ENCODE measurements at places on chromosomes 3 and 15.

- peak; percentile 35 for DNase-seq
These were observed 1.5 kb upstream of the ARHGAP31 start for GRCh38 chr3:119292666-119293065.

- DNase-seq: no peak
These were observed 785 bp upstream of the IFT57 start for GRCh38 chr3:108222853-108223565.

GRCh38 chr3:104628185-104628789 lies 738.4 kb upstream of the ALCAM start:
- no peak for DNase-seq

DNA sequence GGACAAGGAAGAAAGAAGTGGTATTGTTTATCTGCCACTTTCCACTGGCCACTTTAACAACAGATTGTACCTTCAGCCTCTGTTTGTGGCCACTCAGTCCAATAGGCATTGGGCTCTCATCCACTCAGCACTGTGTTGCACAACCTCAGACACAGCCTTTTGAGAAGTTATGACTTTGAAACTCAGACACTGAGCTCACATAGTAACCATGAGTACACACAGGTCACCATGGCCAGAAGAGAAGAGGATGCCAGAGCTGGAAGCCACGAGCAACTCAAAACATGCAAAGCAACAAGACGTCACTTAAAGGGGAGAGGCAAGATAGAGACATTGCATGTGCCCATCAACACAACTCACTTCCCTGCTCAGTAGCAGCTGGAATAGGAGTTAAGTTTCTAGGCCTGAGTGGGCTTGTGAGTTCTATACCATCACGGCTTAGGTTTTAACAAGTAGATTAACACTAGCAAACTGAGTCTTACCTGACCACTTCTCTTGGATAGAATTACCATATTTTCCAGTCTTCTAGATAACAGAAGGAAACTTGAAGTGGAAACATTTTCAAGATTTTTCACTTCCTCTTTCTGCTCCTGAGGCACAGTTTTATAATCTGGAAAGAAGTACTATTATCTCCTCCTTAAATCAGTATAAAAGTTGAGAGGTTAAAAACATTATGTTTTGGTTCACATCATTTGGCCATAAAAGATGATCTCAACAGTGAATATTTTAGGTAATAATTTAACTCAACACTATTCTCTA lies 103.5 kb downstream of the IMPG2 start:
- no peak for DNase-seq

DNA sequence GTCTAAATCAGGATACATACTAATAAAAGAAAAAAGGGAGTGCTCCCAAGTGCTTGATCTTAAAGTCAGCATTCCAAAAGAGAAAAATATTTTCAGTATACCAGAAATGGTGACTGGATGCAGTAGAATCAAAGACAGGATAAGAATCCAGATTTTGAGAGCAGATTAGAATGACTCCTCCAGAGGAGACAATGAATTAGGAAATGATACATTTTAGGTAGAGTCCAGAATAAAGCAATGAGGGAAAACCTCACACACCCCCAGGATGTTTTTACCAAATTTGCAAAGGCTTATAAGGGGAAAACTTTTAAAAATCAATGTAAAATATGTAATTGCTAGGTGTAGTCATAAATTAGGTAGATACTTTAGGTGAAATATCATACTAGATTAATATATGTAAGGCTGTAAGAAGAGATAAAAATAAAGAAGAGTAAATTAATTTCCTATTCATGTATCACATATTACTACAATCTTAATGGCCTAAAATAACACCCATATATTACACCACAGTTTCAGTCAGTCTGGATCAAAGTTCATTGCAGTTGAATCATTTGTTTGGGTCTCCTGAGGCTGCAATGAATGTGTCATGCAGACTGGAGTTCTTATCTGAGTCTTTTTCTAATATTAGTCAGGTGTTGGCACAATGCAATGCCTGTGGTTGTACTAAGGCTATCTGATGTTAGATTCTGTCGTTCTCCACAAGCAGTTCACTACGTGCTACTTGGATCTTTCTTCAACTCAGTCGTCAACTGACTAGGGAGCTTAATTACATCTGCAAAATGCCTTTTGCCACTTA lies 547.8 kb upstream of the EPHA6 start:
- DNase-seq: no peak

DNA sequence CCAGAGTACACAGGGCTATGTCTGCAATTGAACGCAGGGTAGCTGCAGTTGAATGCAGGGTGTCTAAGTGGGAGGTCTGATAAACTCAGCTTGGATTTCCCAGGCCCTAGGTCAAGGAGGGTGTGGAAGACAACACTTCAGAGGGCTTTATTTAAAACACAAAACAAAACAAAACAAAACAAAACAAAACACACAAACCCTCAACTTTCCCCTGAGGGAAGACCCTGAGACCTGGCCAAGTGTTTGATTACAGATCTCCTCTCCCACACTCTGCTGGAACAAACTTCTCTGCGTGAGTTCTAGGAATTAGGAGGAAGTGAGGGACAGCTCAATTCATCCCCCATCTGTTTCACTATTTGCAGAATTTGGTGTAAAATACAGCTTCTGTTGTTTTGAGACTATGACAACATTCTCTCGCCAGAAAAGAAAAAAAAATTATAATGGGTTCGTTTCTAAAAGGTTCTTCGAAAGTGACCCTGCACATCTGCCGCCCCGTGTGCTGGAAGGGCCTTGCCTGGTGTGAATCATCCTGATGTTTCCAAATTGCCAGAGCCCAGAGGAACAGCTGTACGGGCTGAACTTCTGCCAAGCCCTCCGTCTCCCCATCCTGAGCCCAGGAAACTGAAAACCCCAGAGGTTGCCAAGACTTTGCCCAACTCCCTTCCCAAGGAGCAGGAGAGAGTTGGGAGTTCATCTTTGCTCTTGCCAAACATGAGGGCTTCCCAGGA lies 73.3 kb upstream of the RAD18 start:
- DNase-seq: no peak

- no peak for DNase-seq
These were observed 12.4 kb upstream of the GREM1 start for GRCh38 chr15:32705446-32705845.

GRCh38 chr3:53583161-53583690 lies 88.8 kb downstream of the CACNA1D start:
- no peak for DNase-seq

GRCh38 chr3:159724627-159725026 lies 264.0 kb upstream of the IL12A start:
- DNase-seq: no peak

- DNase-seq: no peak
These were observed 54.3 kb upstream of the SNRPA1 start for GRCh38 chr15:101349047-101349951.

GRCh38 chr3:4270720-4271119 lies 32.4 kb upstream of the SETMAR start:
- DNase-seq: no peak

- no peak for DNase-seq
These were observed 1026.6 kb downstream of the ROBO1 start for GRCh38 chr3:78741066-78741645.

- DNase-seq: no peak
These were observed 31.0 kb upstream of the DLG1 start for GRCh38 chr3:197329382-197329781.

DNA sequence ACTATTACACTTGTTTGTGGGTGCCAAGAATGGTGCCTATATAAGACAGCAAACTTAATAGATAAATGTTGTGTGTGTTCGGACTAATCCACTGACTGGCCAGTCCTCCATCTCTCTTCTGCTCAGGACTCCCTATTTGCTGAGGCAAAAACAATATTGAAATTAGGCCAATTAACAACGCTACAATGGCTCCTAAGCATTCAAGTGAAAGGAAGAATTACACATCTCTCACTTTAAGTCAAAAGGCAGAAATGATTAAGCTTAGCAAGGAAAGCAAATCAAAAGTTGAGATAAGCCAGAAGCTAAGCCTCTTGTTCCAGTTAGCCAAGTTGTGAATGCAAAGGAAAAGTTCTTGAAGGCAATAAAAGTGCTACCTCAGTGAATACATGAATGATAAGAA lies 126.9 kb downstream of the CCNL1 start:
- DNase-seq: no peak

- DNase-seq: no peak
These were observed 130.9 kb downstream of the PGPEP1L start for GRCh38 chr15:98876451-98877369.

GRCh38 chr3:130699765-130700164 lies 46.9 kb downstream of the PIK3R4 start:
- DNase-seq: no peak

DNA sequence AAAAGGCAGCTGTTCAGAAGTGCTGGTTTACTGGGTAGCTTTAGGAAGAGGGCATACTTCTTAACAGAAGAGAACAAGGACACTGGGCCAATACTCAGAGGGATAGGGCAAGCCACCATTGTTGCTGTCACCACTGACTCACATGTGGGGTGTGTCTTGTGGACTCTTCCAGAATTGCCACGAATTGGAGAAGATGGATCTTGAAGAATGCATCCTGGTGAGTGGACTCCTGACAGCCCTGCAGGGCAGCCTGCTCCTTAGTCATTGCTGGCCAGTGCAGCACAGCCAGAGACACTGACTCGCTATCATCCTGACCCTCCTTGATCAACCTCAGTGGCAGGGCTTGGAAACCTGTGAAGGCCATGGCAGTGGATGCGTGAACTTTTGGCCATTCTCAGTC lies 62.3 kb downstream of the UBP1 start:
- no peak for DNase-seq

DNA sequence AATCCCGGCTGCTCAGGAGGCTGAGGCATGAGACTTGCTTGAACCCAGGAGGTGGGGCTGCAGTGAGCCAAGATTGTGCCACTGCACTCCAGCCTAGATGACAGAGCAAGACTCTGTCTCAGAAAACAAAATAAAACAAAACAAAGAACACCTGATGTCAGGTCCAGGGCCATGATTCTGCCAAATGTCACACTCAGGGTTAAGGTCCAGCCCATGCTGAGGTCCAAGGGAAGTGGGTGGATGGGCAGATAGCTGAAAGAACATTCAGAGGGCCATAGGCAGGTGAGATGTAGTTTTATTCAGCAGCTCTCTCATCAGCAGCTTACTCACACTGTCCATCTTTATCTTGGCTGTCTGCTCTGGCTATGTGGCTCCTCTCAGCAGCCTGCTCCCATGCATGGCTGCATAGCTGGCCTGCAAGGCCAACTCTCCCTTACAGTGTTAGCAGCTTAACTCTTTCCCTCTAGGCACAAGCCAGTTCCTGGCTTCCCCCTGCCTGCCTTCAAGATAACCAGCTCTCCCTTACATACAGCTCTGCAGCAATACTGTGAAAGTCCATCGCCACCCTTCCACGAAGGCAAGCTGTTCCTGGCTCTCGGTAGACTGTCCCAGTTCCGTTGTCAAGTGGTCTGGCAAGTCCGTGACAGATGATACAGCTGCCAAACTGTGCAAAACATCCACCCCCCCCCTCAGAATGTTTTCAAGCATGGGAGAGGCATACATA lies 62.4 kb upstream of the SIAH2 start:
- no peak for DNase-seq

GRCh38 chr15:66830358-66830757 lies 128.3 kb downstream of the SMAD6 start:
- DNase-seq: no peak

GRCh38 chr15:66909381-66909890 lies 156.0 kb upstream of the SMAD3 start:
- no peak for DNase-seq

DNA sequence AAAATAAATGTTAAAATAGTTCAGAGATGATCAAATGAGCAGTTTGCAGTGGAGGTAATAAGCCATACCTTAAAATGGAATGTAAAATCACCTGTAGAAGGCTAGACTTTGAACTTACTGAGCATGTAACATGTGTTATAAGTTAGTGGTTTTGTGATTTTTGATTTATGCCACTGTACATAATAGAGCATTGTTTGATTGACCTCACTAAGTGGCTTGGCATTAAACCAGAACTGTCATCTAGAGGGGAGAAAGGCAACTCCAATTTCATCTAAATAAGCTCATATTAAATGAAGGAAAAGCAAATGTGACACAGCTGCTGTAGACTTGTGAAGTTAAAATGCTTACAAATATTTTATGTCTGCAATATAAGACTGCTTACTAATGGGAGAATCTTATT lies 387.9 kb downstream of the ZIC1 start:
- DNase-seq: no peak

GRCh38 chr15:67685008-67685599 lies 140.2 kb upstream of the SKOR1 start:
- no peak for DNase-seq

DNA sequence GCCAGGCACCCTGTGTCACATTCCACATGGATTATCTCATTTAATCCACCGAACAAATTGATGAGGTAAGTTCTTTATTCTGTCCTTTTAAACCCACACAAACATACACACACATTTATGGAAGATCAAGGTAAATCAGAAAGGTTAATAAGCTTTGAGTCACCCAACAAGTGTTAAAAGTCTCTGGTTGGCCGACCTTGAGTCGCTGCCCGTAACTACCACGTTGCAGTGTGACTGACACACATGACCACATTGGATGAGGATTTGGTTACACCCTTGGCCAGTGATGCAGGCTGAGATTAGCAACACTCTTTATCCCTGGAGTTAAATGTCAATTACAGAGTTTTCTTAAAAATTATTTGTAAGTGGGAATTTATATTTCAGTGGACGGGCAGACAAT lies 19.2 kb downstream of the FOXP1 start:
- DNase-seq: no peak

DNA sequence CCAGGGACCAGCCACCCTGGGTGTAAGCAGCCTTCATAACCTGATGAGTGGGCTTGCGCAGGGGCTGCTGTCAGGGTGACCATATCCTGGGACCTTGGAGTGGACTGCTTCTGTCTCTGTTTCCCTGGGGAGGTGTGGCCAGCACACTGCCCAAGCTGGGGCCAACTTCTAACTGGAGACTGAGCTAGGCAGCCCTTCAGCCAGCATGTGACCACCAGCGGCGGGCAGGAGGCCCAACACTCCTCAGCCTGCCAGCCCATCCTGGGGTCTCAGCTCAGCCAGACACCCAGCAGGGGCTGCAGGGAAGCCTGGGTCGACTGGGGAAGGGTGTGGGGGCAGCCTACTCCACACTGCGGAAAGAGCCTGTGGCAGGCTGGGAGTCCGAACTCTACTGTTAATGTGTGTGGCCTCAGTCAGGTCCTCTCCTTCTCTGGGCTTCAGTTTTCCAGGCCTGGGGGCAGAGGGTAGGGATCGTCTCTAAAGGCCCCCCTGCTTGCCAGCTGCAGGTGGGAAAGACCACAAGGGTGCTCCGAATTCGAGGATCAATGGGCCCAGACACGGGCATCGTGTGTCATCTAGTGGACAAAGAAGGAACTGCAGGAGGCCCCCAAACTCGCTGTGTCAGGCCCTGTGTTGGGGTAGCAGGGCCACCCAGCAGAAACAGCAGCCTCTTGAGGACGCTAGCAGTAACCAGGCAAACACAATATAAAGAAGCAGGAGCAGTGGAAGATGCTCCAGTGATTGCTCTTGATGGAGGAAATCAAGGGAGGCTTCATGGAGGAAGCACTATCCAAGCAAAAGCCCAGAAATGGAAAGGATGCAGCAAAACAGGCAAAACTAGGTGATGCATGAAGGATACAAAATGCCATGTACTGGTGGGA lies 2.0 kb upstream of the SEMA3G start:
- DNase-seq: peak; percentile 74

- no peak for DNase-seq
These were observed 88.0 kb upstream of the SNRK start for GRCh38 chr3:43198301-43198700.
